ENCODE measurements at places on chromosomes 12 and 14.

DNA sequence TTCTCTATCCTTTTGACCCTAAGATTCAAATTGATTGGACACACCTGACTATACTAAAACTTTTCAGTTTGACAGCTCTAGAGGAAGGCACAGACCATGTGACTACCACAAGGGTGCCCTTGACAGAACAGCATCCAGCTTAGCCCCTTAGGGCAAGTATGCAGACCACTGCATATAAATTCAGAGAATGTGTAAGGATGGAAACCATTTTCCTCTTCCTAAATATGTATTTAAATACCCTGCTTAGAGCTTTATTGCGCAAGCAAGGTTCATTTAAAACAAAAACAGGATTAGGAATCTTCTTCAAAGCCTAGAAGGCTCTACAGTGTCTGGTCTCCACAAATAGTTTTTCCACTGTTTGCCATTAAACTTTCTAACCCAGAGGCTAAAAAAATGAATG, 202.8 kb downstream of the MED13L start:
- DNase-seq, result no peak

GRCh38 chr14:105087963-105088811, 23.0 kb upstream of the GPR132 start:
- no peak for DNase-seq

GRCh38 chr12:2288875-2289274, 236.1 kb downstream of the CACNA1C start:
- no peak for DNase-seq

DNA sequence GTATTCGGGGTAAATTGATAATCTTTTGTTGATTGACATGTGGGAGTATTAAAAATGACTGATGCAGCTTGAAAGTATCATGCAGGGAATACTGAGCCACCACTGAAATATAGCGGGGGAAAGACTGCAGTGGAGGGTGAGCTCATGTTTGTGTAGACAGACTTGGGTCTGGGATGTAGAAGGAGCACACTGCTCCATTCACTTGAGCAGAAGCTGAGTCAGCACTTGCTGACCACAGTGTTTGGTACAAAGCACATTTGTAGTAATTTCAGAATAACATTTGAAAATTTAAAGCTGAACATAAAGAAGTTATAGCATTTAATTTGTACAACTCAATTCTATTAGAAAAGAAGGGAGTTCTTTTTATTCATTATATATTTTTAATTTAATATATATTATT, 304.3 kb upstream of the PRICKLE1 start:
- DNase-seq, result peak; percentile 26

- DNase-seq, result no peak
Observed at GRCh38 chr14:31389946-31390345, 30.4 kb downstream of the HEATR5A start.
